ENCODE measurements at places on chromosomes 6 and 20. TPM values are rescaled to one million over a fixed set of nuclear protein-coding genes. Genes with fewer than 3 reads are reported as not detected.
A peak's percentile ranks its signal among the peaks of the same experiment; 100 is the strongest.

DNA sequence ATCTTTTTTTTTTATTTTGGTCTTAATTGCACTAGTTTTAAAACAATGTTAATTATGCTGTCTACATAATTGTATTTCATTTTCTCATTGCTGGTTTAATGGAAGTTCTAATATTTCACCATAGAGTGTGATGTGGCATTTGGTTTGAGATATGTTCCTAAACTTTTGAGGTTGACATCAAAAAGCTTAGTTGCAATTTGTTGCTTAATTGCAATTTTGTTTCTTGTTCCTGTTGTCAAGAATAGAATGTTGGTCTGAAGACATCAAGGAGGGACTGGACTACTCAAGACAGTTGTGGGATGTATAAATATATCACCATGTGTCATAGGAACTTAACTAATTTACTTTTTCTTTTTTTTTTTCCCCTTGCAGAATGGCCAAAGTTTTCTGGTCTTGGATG lies 12.5 kb downstream of the HSF2 start:
- H3K27ac ChIP-seq = no peak overlapping the region
- DNase-seq = no peak
- H3K4me3 ChIP-seq = no peak overlapping the region
- H3K36me3 ChIP-seq = peaks cover 21% of the 10 kb centered on the region
- no peaks in the 10 kb centered on the region for H3K27me3 ChIP-seq

GRCh38 chr6:151111670-151112069 lies 128.1 kb upstream of the AKAP12 start:
- no peaks in the 10 kb centered on the region for H3K27me3 ChIP-seq
- DNase-seq = no peak
- no peaks in the 10 kb centered on the region for H3K4me1 ChIP-seq
- H3K27ac ChIP-seq = no peak overlapping the region

- no peak overlapping the region for H3K4me3 ChIP-seq
- DNase-seq = peak; percentile 90
- H3K27me3 ChIP-seq = no peaks in the 10 kb centered on the region
- H3K4me1 ChIP-seq = peaks cover 26% of the 10 kb centered on the region
- H3K36me3 ChIP-seq = no peaks in the 10 kb centered on the region
- H3K27ac ChIP-seq = peak overlapping the region; percentile 82
Observed at GRCh38 chr6:52390361-52390727, 28.4 kb downstream of the PAQR8 start.

GRCh38 chr6:43677759-43678158 lies 9.8 kb downstream of the MRPS18A start:
- no peaks in the 10 kb centered on the region for H3K4me1 ChIP-seq
- H3K36me3 ChIP-seq = peaks cover 81% of the 10 kb centered on the region
- DNase-seq = no peak
- H3K4me3 ChIP-seq = no peak overlapping the region
- H3K27me3 ChIP-seq = no peaks in the 10 kb centered on the region
- no peak overlapping the region for H3K27ac ChIP-seq

DNA sequence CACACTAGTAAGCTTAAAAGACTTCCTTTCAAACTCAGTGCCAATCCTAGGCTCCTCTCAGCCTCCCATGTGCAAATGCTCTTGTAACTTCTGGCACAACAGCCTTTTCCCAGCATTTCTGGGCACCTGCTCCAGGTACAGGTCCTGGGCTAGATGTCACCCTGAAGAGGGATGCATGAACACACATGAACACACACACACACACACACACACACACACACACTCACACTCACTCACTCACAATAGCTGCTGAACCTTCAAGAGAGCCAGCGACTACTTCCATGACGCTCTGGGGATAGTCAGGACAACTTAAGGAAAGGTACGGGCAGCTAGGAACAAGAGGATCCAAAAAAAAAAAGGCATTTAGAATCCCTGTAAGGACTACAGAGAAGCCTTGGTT lies 122.8 kb downstream of the INSM1 start:
- H3K36me3 ChIP-seq = peaks cover 30% of the 10 kb centered on the region
- DNase-seq = no peak
- H3K4me1 ChIP-seq = no peaks in the 10 kb centered on the region
- H3K27ac ChIP-seq = no peak overlapping the region
- no peaks in the 10 kb centered on the region for H3K27me3 ChIP-seq

XKR7 gene
- total RNA-seq = not detected

All from natural killer cell (primary cell).